Right atrium auricular region (tissue), 2 donors: ENCODE measurements at places on chromosomes 4 and X. TPM values are rescaled to one million over a fixed set of nuclear protein-coding genes. Genes with fewer than 3 reads are reported as not detected.

TMPRSS11A gene
- total RNA-seq: not detected

ADGRG2 gene
- total RNA-seq: 0.67 TPM

ANKRD50 gene
- 8.2 TPM for total RNA-seq

PPARGC1A gene
- total RNA-seq: 72.3 TPM

FRMD7 gene
- total RNA-seq: not detected

LRCH2 gene
- total RNA-seq: 6.0 TPM

CTAG1A gene
- not detected for total RNA-seq

MAMLD1 gene
- 0.56 TPM for total RNA-seq

KIAA1210 gene
- total RNA-seq: 0.04 TPM

PF4V1 gene
- not detected for total RNA-seq

LONRF3 gene
- total RNA-seq: 8.8 TPM

FMR1NB gene
- not detected for total RNA-seq

GPC3 gene
- 3.5 TPM for total RNA-seq

MUC7 gene
- total RNA-seq: not detected

FGF13 gene
- 1.9 TPM for total RNA-seq

SFRP2 gene
- total RNA-seq: 1.4 TPM

JADE3 gene
- total RNA-seq: 3.9 TPM

RAB40AL gene
- total RNA-seq: 1.6 TPM

MTTP gene
- 1.1 TPM for total RNA-seq

TMSB15A gene
- 1.5 TPM for total RNA-seq

GABRG1 gene
- total RNA-seq: not detected

SSX4 gene
- total RNA-seq: not detected

POU3F4 gene
- total RNA-seq: not detected

STK26 gene
- total RNA-seq: 2.7 TPM

RBM46 gene
- total RNA-seq: not detected

IQSEC2 gene
- total RNA-seq: 10.7 TPM

CSN1S1 gene
- not detected for total RNA-seq

VGLL1 gene
- total RNA-seq: not detected

XG gene
- total RNA-seq: 1.3 TPM

DMP1 gene
- total RNA-seq: not detected

LANCL3 gene
- total RNA-seq: 0.08 TPM

FAM9B gene
- total RNA-seq: not detected
